ENCODE measurements at places on chromosomes 1 and 21. TPM values are rescaled to one million over a fixed set of nuclear protein-coding genes. Genes with fewer than 3 reads are reported as not detected.
A peak's percentile ranks its signal among the peaks of the same experiment; 100 is the strongest.

DNA sequence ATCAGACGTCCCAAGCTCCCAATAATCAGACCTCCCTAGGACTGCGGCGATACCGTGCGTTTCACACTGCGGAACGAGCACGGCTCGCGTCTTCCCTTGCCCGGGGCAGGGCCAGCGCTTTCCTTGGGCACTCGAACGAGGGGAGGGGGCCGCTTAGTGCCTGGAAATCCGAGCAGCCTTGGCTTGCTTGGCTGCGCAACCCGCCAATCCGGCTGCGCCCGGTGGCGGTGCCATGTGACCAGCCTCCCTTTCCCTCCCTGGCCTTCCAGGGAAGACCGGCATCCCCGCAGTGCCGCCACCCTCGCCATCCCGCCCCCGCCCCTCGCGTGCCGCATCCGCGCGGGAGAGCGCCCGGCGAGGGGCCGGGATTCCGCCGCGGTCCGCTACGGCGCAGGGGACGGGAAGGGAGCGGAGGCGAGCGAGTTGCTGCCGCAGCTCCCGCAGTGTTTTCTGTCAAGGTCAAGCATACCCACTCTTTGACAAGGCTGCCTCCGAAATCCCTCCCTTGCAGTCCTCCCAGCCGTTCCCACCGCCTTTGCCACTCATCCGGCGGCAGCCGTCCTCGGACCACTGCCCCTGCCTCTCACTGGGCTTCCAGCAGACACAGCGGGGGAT lies 8.3 kb upstream of the RNF19B start:
- peak overlapping the region; percentile 44 for H3K27ac ChIP-seq
- H3K27me3 ChIP-seq, result no peaks in the 10 kb centered on the region
- H3K4me1 ChIP-seq, result no peaks in the 10 kb centered on the region
- DNase-seq, result peak; percentile 64
- H3K36me3 ChIP-seq, result no peaks in the 10 kb centered on the region

DNA sequence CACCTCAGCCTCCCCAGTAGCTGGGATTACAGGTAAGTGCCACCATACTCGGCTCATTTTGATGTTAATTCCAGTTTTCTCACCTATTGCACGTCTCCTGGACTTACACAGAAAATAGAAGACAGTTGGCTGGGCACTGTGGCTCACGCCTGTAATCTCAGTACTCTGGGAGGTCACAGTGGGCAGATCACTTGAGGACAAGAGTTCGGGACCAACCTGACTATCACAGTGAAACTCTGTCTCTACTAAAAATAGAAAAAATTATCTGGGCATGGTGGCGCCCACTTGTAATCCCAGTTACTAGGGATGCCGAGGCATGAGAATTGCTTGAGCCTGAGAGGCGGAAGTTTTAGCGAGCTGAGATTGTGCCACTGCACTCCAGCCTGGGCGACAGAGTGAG lies 44.1 kb downstream of the DYRK1A start:
- H3K36me3 ChIP-seq, result no peaks in the 10 kb centered on the region
- no peak for DNase-seq
- no peak overlapping the region for H3K27ac ChIP-seq
- peaks cover 19% of the 10 kb centered on the region for H3K4me1 ChIP-seq

- H3K4me1 ChIP-seq, result no peaks in the 10 kb centered on the region
- DNase-seq, result no peak
- no peaks in the 10 kb centered on the region for H3K27me3 ChIP-seq
- no peak overlapping the region for H3K27ac ChIP-seq
Measured at GRCh38 chr1:198496216-198497143, 44.0 kb downstream of the ATP6V1G3 start.

- H3K27me3 ChIP-seq, result no peaks in the 10 kb centered on the region
- DNase-seq, result peak; percentile 81
- peak overlapping the region; percentile 1 for H3K4me3 ChIP-seq
- no peak overlapping the region for H3K27ac ChIP-seq
- H3K36me3 ChIP-seq, result no peaks in the 10 kb centered on the region
- H3K4me1 ChIP-seq, result peaks cover 19% of the 10 kb centered on the region
Measured at GRCh38 chr1:59057211-59057694, 239.6 kb upstream of the FGGY start.

DNA sequence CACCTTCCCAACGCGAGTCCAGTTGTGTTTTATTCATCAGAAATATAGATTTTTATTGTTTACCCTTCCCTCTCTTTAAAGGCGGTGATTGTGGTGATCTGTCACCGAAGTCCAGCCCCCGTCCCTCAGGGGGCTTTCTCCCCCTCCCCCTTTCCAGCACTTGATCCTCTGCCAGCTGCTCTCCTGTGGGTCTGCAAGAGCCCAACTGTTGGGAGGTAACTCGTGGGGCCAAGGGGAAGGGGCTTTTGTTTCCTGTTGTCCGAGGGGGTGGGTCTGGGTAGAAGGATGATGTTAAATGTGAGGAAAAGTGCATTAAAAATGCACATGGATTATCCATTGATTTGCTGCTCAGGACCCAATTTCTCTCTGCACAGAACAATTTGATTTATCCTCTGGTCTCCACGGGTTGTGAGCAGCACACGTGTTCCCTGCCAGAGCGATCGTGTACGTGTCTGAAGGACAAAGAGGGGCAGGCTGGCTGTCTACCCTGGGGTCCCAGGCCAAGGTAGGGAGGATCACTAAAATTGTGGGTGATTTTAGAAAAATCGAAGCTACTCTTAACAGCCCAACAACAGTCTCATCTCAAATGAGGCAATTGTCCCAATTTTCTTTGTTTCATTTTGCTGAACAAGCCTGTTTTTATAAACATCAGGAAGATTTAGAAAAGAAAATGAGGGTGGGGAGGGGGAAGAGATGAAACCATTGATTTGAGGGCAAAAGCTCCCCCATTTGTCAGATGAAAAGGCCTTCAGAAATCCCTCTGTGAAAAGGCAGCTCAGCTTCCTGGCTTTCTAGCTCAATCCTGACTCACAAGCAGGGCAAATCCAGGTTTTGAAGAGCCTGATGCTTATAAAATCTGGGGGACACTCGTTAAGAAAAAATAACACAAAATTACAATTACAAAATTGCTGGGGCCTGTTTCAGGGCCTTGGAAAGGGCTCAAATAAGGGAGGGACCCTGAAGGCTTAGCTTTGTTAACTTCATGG lies 176.2 kb downstream of the RHOU start:
- H3K36me3 ChIP-seq, result no peaks in the 10 kb centered on the region
- no peak overlapping the region for H3K27ac ChIP-seq
- no peak overlapping the region for H3K4me3 ChIP-seq
- H3K27me3 ChIP-seq, result no peaks in the 10 kb centered on the region
- DNase-seq, result no peak

- H3K27ac ChIP-seq, result no peak overlapping the region
- no peaks in the 10 kb centered on the region for H3K36me3 ChIP-seq
- H3K27me3 ChIP-seq, result no peaks in the 10 kb centered on the region
- no peaks in the 10 kb centered on the region for H3K4me1 ChIP-seq
- no peak for DNase-seq
Measured at GRCh38 chr1:34761176-34761761, 1.7 kb downstream of the GJB4 start.

- no peaks in the 10 kb centered on the region for H3K27me3 ChIP-seq
- H3K36me3 ChIP-seq, result no peaks in the 10 kb centered on the region
- H3K4me3 ChIP-seq, result no peak overlapping the region
- DNase-seq, result no peak
- H3K27ac ChIP-seq, result no peak overlapping the region
Measured at GRCh38 chr1:151574575-151575529, 34.7 kb downstream of the TUFT1 start.

DNA sequence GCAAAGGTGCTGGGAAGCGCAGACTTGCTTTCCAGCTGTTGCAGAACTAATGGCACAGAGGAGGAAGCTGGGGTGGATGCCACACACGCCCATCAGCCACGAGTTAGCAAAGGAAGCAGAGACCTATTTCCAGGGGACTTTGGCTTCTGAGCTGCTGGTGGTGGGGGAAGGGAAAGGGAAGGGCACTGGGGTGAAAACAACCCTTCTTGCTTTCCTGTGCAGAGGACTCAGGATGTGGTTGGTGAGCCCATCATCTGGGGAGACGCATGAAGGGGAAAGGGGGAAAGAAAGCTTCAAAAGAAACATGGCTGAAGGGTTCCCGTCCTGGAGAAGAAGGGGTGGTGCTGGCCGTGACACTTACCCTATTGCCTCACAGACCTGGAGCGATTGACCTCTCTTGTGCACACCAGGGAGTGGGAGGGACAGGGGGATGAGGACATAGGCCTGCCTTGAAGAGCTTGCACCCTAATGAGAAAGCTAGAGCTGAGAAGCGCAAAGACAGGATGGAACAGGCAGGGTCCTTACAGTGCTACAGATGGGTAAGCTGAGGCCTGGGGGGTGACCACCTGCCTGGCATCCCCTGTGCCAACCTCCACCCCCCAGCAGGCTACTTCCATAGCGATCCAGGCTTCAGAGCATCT lies 140.8 kb upstream of the RAB4A start:
- no peaks in the 10 kb centered on the region for H3K36me3 ChIP-seq
- DNase-seq, result no peak
- H3K27ac ChIP-seq, result no peak overlapping the region
- H3K27me3 ChIP-seq, result no peaks in the 10 kb centered on the region
- H3K4me1 ChIP-seq, result no peaks in the 10 kb centered on the region

DNA sequence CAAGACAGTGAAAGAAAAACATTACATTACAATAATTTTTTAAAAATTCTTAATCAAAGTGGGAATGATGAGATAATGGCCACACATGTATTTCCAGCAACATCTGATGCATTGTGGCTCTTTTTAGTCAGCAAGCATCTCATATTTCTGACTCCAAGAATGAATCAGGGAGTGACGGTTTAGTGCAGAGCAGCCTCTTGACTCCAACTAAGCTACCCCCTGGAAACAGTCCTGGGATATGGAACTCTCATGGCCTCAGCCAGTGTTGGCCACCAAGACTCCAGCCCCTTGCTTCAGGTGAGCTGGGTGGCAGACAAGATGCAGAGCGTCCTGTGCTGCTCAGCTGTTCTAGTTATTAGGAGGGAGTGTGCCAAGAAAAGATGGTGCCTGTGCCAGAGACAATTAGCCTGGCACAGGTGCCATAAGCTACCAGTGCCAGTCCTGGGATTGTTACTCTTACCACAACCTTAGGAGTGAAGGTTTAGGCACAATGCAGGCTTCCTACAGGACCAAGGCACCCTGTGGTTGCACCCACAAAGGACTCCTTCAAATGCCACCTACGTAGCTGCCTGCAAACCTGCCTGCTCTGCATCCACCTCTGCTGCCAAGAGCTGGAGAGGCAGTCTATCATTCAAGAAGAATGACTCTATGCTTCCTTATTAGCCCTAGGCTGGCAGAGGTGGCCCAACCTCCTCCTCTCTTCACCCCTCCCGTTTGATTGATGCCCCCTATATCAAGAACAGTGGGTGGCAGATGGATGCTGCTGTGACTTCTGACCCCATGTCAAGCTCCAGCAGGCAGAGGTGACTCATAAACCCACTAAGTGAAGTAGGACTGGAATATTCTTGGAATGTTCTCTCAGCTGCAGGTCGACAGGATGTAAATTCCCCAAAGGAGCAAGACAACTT lies 6.0 kb upstream of the SEC16B start:
- no peaks in the 10 kb centered on the region for H3K27me3 ChIP-seq
- H3K4me3 ChIP-seq, result no peak overlapping the region
- no peaks in the 10 kb centered on the region for H3K4me1 ChIP-seq

DNA sequence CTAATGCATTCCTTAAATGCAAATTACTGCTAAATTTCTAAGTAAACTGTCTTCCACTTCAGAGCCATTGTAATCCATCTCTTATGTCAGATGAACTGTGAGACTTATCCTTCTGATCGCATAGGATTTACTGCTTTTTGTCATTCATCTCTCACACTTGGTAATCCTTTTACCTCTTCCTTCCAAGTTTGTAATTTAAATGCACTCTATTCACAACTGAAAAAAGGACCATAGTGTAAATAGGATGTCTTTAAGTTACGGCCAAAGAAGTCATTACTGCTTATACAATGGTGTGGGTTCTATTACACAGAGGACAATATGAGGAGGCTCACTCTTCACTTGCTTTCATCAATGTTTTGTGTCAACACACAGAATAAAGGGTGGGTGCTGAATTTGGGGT lies 393.3 kb downstream of the PTBP2 start:
- DNase-seq, result no peak
- H3K36me3 ChIP-seq, result no peaks in the 10 kb centered on the region
- H3K4me3 ChIP-seq, result no peak overlapping the region
- H3K4me1 ChIP-seq, result no peaks in the 10 kb centered on the region
- no peak overlapping the region for H3K27ac ChIP-seq
- H3K27me3 ChIP-seq, result no peaks in the 10 kb centered on the region

DNA sequence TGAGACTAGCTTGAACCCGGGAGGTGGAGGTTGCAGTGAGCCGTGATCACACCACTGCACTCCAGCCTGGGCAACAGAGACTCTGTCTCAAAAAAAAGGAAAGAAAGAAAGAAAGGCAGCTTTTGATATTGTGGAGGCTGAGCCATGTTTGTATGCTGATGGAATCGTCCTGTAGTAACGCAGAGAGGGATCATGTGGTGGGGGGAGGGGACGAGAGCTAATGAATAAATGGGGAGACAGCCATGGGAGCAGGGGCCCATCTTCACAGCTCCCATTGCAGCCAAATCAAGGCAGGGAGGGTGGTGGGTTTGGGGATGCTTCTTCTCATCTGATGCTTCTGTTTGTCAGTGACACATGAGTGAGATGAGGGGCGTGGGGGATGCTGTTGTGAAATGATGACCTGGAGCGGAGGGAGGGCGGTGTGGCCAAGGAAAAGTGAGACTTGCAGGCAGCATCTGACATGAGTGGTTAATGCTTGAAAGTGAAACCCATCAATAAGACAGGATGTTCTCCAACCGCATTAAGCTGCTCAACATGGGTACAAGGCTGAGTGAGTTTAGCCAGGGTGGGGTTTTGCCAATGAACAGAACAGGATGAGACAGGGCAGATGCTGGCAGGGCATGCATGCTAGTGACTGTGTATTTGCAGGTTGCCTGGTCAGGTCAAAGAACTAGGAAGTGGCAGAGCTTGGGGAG lies 16.7 kb downstream of the SPATA21 start:
- no peaks in the 10 kb centered on the region for H3K27me3 ChIP-seq
- H3K4me1 ChIP-seq, result no peaks in the 10 kb centered on the region
- H3K4me3 ChIP-seq, result no peak overlapping the region
- H3K27ac ChIP-seq, result no peak overlapping the region
- no peak for DNase-seq

The RHD gene
- total RNA-seq, result not detected

The TACSTD2 gene
- 0.35 TPM for total RNA-seq

The CD1E gene
- total RNA-seq, result 0.23 TPM

Measured in ovary (tissue), 10 donors.